ENCODE measurements at places on chromosomes 3 and 15. TPM values are rescaled to one million over a fixed set of nuclear protein-coding genes. Genes with fewer than 3 reads are reported as not detected.

The VEPH1 gene
- 0.27 TPM for total RNA-seq

The FOXB1 gene
- total RNA-seq, result not detected

The CLDN18 gene
- not detected for total RNA-seq

The VGLL3 gene
- 4.4 TPM for total RNA-seq

The RPL35A gene
- 1,407 TPM for total RNA-seq

The LEKR1 gene
- 1.0 TPM for total RNA-seq

The UCN2 gene
- 8.2 TPM for total RNA-seq

The COLQ gene
- total RNA-seq, result 0.80 TPM

The XIRP1 gene
- 0.06 TPM for total RNA-seq

The UBAP1L gene
- total RNA-seq, result 0.29 TPM

The FSIP1 gene
- total RNA-seq, result 0.84 TPM

The OXSM gene
- total RNA-seq, result 20.6 TPM

The LMLN gene
- 2.7 TPM for total RNA-seq

The CFAP92 gene
- not detected for total RNA-seq

The NR2E3 gene
- total RNA-seq, result not detected

The CHRNA5 gene
- total RNA-seq, result 32.6 TPM

The EOGT gene
- total RNA-seq, result 9.7 TPM

The GPR160 gene
- total RNA-seq, result 1.1 TPM

The GPR27 gene
- total RNA-seq, result 2.5 TPM

The CKMT1A gene
- 3.9 TPM for total RNA-seq

The SLCO2A1 gene
- 0.08 TPM for total RNA-seq

The AAGAB gene
- 68.1 TPM for total RNA-seq

The ITIH4 gene
- total RNA-seq, result 0.65 TPM

The MYLK gene
- 14.2 TPM for total RNA-seq

The GPD1L gene
- total RNA-seq, result 19.2 TPM

The SENP7 gene
- 3.0 TPM for total RNA-seq

The TRPM1 gene
- total RNA-seq, result not detected

The CELSR3 gene
- 5.7 TPM for total RNA-seq

The LMCD1 gene
- total RNA-seq, result 59.3 TPM

The LDHAL6B gene
- total RNA-seq, result not detected

The KBTBD13 gene
- not detected for total RNA-seq

The INSYN1 gene
- 2.2 TPM for total RNA-seq

The MED12L gene
- 1.2 TPM for total RNA-seq

The RASGRF1 gene
- 1.9 TPM for total RNA-seq

The ZNF660 gene
- total RNA-seq, result not detected

The ACSBG1 gene
- total RNA-seq, result 0.24 TPM

The CNTN6 gene
- not detected for total RNA-seq

The MOBP gene
- not detected for total RNA-seq

The FEZF2 gene
- total RNA-seq, result not detected

The CCR4 gene
- total RNA-seq, result not detected

The FOXL2NB gene
- total RNA-seq, result 0.95 TPM

The INTS14 gene
- 42.4 TPM for total RNA-seq

The ZNF770 gene
- 14.6 TPM for total RNA-seq

The PAQR5 gene
- total RNA-seq, result 118 TPM

Measured in A549 treated with ZK216348 at 1 μM for 4 hours (cell line).